ENCODE measurements at places on chromosomes 16 and 17. TPM values are rescaled to one million over a fixed set of nuclear protein-coding genes. Genes with fewer than 3 reads are reported as not detected.

- DNase-seq = no peak
Observed at GRCh38 chr17:15351925-15352324, 10.5 kb upstream of the TEKT3 start.

DNA sequence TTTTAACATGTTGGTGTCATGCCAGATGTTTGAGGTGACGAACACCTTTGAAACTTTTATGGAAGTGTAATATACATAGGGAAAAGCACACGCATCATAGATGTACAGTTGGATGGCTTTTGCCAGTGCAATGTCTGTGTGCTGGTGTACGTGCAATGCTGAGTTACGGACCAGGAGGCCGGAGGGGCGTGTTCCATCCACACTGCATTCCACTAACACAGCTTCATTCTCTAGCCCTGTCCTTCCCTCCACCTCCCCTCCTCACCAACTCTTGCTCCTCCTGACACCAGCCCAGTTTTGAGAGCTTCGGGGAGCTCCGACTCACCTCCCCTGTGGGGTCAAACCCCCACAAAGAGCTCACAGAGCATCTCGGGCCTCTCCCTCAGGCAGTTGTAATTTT, 358.8 kb downstream of the C16orf95 start:
- no peak for DNase-seq

CIAO2B gene
- 135 TPM for total RNA-seq

MMP25 gene
- total RNA-seq = under 0.01 TPM

ATP1B2 gene
- not detected for total RNA-seq

DNA sequence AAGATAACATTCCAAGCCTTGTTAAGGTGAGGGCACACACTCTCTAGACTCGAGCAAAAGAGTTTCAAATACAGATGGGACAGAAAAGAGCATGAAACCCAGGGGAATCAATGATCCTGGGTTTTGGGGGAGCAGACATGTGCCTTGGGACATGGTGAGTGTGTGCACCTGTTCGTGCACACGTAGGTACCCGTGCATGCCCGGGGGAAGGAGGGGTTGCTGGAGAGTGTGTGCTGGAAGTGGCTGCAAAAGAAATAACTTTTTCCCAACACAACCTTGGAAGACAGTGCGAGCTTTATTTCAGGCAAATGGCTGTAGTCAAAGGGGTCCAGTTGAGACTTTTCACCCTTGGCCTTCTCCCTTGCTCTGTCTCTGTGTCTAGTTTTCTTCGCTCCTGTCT, 62.6 kb downstream of the C16orf78 start:
- no peak for DNase-seq

DNA sequence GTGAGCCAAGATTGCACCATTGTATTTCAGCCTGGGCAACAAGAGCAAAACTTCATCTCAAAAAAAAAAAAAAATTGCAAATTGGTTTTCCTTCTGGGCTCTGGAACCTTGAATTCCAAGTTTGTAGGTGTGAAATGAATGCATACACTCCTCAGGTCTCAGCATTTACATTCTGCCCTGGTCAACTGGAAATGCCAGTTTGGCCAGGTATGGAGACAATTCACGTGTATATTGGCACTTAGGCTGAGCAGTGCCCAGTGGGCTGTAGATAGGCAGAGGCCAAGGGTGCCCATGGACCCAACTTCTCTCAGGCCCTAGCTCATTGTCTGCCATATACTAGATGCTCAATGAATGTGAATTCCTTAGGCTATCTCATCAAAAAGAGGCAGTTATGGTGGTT, 15.7 kb downstream of the PDILT start:
- DNase-seq = no peak

GRCh38 chr17:64777415-64778239, 115.5 kb upstream of the SMURF2 start:
- no peak for DNase-seq

DNA sequence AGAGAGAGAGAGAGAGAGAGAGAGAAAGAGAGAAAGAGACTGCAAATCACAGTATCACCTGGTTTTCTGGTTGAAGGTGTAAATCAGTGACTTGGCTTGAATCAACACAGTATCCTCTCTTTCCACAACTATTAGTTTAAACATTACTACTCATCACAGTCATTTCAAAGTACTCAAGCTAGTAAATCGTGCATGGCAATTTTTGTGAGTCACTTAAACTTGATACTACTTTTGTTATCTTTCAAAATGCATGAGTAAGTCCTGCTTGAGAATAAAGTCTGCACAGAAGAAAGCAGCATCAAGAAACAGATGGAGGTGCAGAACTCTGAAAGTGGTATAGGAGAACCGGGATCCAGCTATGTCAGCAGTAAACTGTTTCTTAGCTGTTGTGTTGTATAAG, 535.4 kb downstream of the CDH8 start:
- DNase-seq = no peak

DNA sequence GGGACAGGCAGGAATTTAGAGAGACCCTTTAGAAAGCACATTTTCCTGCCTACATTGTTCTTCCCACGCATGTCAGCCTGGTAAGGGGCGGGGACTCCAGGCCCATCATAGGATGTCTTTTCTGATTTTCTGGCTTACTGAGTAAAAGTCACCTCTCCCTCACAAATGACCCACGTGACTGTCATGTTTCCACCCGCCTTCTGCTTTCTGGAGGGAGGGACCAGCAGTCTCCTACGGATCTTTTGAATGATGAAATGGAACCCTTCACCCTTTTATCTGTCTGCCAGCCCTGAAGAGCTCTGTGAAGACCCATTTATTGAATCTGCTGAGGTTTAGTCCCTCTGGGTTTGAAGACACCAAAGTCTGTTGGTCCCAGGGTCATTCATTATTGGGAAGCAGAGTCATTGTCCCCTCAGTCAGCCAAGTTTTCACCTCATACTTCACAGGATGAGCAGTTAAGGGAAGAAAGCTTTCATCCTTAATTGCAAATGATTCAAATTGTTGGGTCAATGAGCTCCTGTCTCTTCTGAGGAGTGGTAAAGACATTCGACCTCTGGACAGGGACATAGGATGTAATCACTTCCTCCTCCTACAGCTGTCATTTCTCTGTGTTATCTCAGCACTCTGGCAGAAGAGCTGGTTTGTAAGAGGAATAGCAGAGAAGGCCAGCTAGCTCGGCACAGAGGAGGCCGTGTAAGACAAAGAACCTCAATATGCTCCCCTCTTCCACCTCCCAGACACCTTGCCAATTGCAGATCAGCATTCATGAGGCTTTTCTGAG, 446.1 kb downstream of the HS3ST3B1 start:
- no peak for DNase-seq

GRCh38 chr17:17156107-17156506, 50.0 kb downstream of the PLD6 start:
- no peak for DNase-seq

GRCh38 chr16:50372611-50373344, 4.0 kb upstream of the BRD7 start:
- no peak for DNase-seq

DNA sequence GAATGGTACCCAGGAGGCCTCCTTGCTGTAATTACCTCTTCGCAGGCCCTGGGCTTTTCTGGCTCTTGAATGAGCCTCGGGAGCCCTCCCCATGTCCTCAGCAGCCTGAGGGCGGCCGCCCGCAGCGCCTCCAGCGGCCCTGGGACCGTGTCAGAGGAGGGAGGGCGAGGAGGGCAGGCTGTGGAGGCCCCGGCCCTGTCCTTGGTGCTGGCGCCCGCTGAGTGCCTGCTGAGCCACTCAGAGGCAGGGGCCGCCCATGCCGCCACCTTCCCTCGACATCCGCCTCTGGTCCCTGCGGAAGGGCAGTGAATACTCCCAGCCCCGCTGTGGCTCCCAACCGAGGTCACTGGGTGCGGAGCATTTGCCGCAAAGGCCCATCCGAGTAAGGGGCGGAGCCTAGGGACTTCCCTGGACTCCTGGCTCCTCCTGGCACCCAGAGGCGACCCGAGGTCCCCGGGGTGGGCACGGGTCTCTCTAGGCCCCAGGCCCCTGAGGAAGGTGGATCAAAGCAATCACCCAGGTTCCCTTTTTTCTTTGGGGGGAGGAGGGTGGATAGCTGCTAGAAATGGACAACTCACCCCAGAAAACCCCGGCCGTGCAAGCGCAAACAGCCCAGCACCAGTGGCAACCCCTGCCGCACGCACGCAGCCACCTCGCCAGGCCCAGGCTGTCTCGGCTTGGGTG, 2.8 kb downstream of the RBFOX3 start:
- peak; percentile 37 for DNase-seq

- no peak for DNase-seq
Observed at GRCh38 chr16:5523829-5524228, 426.2 kb upstream of the EEF2KMT start.

SLC35G6 gene
- total RNA-seq = not detected

CDH1 gene
- not detected for total RNA-seq

DNA sequence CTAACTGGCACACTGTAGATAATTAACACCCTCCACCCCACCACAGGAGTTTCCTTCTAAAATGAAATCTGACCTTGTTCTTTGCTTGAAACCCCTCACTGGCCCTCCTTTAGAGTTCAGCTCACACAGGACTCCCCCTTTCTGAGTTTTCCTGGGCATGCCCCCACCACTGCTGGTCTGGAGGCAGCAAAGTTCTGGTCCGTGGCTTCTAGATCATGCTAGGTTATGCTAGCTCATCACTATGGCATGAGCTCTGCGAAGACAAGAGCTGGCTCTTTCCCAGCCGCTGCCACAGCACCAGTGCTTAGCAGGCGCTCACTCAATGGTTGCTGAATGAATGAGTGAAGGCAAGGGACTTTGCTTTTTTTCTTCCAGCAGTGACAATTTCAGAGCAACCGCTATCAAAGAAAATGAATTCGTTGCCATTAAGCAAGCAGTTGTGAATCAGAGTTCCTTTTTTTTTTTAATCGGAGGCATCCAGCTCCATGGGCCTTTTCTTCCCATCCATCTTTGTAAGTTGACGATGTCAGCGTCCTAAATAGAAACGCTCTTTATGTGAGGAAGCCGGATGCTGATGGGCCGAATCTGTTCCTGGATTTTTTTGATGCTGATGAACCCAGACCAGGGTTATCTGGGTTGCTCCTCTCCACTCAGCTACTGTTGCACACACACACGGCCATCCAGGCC, 80.8 kb upstream of the NOL11 start:
- DNase-seq = no peak

Measured in dermis microvascular lymphatic vessel endothelial cell (primary cell).